Fibroblast of mammary gland (primary cell): ENCODE measurements at places on chromosomes 2 and 18.

DNA sequence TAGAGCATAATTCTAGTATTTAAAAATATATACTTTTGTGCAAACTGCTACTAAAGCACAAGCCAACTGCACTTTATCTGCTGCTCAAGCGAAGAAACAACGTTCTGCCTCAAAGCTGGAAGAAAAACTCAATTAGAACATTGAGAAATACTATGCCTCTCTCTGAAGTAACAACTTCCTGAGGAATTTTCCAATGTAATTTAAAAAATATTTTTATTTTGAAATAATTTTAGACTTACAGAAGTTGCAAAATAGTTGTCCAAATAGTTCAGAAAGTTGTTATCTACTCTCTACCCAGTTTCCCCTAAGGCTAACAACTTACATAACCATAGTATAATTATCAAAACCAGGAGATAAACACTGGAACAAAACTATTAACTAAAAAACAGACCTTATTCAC is 12.3 kb upstream of the POLI start:
- no peak for DNase-seq

GRCh38 chr18:10805587-10806118 is 279.8 kb downstream of the NAPG start:
- no peak for DNase-seq

GRCh38 chr2:64594226-64594989 is 59.3 kb downstream of the SERTAD2 start:
- DNase-seq: peak; percentile 81

DNA sequence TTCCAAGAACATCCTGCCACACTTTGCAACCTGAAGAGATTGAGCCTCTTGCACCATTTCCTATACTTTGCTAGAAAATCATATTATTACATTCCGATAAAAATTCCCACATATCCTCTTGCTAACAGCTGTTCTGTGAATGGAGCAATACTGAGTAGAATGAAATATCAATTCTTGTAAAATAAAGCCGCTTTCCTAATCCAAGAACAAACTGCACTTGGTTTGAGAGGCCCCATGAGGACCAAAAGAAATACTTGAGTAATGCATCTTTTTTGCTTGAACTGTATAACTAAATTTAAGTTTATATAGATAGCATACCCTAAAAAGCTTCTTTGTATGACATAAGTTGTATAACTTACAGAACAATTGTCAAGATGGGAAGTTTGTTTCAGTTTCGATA is 632.4 kb upstream of the SLC8A1 start:
- no peak for DNase-seq

DNA sequence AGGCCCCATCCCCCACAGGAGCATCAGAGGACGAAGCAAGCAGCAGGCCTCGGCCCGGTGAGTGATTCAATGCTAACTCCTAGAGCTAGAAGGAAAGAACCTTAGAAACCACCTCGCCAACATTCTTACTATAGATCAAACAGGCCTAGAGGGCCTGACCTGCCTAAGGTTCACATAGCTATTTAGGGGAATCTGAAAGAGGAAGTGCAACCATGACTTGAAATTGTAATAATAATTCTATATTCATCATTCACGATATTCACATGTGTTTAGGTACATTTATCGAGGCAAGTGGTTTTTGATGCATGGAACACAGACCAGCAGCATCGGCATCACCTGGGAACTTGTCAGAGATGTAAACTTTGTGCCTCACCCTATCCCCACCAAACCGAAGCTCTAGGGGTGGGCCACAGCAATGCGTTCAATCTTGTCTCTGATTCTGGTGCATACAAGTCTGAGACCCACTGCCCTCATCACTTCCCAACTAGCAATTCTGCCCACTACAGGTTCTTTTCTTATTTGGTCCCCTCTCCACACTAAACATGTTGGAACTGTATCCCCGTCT is 78.0 kb upstream of the DNMT3A start:
- no peak for DNase-seq

DNA sequence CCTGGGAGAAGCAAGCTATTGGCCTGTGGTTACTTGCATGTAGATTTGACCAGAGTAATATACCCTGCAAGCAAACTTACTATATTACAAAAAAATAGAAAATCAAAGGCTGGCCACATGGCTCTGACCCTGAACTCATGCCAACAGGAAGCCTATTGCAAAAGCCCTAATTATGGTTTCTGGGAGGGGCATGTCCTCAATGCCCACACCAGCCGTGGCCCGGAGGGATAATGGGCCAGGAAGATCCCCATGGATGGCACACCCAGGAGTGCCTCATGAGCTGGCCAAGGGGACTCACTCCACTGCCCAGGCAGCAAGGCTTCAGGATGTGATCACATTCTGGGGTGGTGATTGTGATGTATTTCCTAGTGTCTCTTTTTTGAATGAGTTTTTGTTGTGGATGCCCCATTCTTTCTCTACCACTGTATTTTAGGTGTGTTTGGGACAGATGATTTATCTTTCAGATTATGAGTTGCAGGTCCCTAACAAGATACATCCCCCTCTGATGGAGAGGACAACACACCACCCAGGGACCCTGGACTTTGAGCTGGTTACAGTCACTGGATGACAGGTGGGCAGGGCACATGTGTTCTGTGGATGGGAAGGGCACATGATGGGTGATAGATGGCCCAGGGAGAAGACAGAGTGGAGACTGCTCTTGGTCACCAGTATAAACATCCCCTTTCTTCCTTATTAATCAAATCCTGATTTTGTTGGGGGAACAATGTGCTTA is 18.7 kb upstream of the TFCP2L1 start:
- DNase-seq: no peak

GRCh38 chr2:203804764-203805485 is 62.6 kb upstream of the CTLA4 start:
- DNase-seq: peak; percentile 51

- DNase-seq: no peak
These were observed 6.4 kb downstream of the TRIM54 start for GRCh38 chr2:27288610-27289009.

- DNase-seq: peak; percentile 97
These were observed 296.9 kb downstream of the SATB2 start for GRCh38 chr2:199160677-199161465.

DNA sequence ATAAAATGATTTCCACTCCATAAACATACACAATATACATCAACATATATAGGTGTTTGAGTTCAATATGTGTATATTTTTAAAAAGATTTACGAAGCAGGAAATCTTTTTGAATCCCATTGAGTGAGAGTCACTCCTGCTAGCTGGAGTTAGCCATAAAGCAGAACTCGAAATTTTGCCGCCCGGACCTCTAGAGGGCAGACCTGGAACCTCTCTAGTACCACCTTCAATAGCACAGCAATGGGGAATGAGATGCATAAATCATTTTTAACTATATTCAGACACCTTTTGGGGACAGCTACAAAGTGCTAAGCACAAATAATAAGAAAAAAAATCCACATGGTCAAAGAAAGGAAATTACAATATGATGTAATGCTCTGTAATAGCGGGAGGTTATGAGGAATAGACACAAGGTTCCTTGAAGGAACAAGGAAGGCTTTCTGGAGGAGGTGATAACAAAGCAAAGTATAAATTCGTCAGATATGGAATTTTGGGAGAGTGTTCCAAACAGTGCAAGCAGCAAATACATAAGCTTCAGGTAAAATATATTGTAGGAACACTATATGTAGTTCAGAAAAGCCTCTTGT is 533.4 kb downstream of the ERBB4 start:
- peak; percentile 39 for DNase-seq

DNA sequence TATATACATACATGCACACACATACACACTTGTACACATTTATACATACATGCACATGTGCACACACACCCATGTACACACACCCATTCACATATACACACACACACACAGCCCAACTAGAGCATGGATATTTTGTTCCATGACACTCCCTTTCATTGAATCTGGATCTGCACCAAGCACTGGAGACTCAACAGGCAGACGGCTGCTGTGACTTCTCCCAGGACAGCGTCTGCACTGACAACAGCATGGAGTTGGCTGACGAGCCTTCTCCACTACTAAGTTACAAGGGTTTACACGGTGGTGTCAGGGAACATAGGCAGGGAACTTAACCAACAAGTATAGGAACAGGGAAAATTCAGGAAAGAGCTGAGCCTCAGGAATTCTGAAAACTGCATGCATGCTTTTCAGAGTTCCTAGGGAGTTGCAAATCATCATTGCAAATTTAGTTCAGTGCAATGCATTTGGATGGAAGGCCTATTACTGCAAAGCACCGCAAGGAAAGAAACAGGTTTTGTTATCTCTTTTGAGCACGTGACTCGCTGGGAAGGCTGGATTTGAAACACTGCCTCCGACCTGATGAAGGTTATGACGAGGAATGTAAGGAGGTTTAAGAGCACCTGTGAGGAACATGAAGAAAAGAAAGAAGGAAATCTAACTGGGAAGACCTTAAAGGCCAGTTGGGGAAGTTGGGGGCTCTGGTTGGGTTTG is 35.9 kb downstream of the TMEM18 start:
- no peak for DNase-seq

DNA sequence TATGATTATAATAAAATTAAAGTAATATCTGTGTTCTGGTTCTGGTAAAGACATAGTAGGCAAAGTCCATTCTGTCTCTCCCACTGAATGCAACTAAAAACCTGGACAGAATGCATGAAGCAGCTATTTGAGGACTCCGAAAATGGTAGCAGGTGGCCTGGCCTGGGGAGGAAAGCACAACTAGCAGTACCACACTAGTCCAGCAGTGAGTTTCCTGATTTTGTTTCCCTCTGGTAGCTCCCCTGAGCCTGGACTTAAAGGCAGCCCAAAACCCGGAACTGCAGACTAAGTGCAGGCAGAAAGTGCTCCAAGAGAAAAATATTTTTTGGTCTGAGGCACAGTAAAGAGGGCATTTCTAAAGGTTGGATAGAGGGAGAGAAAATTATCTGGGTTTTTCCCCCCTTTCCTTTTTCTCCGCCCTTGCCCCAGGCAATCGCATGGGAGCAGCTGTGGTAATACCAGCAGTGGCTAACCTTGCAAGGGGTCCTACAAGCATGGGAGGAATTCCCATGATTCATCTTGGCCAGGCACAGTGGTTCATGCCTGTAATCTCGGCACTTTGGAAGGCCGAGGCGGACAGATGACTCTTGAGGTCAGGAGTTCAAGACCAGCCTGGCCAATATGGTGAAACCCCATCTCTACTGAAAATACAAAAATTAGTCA is 32.3 kb downstream of the ASXL2 start:
- peak; percentile 47 for DNase-seq

GRCh38 chr2:218329027-218329825 is 27.4 kb upstream of the CATIP start:
- DNase-seq: no peak

DNA sequence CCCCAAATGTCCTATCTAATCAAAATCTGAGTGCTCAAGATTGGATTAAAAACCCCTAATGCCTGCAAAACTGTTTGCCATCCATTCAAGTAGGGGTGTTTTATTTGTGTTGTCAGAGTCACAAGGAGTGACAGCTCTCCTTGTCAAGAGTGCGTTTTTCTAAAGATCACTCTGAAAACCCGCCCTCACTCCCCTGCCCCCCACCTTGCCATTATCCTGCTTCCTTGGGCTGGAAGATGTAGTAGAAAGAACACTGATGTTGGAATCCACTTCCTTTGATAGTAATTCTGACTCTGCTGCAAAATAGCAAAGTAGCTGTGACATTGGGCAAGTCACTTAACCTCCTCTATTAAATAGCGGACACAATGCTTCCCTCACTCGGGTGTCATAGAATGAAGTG is 155.6 kb downstream of the TSN start:
- no peak for DNase-seq

DNA sequence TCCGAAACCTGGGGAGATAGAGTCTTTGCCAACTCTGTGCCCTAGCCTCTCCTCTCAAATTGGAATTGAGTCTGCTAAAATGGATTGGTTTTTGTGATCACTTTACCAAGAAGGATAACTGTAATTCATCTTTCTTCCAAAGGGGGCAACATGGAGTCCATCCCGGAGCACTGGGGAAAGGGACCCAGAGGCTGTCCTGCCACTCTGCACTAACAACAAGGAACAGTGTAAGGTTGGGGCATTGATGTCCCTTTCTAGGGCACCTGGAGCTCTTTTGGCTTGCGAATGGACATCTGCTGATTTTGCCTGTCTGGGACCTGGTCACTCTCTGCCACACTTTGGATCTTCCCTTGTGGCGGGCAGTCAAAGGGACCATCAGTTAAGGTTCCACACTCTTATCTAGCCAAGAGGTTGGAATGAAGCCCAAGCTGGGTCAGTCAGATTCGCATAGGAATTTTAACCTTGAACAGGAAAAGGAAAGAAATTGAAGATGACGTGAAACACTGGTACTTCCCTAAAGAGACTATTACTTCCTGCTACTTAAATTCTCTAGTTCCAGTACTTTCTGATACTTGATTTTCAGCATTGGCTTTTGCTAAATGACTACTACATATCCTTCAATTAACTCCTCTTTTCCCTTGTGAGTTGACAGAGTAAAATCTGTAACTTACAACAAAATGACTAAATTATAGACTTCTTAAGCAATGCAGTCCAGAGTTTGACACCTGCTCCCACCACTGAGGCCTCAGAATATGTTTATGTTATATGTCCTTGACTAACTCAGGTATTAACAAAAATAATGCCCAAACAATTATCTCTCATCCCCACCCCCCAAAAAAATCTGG is 64.7 kb upstream of the KLF7 start:
- no peak for DNase-seq

DNA sequence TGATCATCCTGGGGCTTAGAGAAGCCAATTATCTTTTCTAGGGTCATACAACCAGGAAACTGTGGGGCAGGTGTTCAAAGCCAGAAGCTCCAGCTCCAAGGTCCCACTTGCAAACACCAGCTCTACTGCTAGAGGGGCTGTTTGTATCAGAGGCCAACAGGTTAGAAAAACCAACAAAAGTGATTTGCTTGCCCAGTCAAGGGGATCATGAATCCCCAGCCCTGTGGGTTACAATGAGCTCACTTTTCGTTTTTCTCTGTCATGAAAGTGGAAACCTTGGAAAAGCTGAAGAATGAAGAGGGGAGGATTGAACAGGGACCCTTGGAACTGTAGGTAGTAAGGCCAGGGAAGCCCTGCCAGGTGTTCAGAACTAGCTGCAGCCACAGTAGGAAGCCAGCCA is 119.2 kb downstream of the SPP2 start:
- no peak for DNase-seq

DNA sequence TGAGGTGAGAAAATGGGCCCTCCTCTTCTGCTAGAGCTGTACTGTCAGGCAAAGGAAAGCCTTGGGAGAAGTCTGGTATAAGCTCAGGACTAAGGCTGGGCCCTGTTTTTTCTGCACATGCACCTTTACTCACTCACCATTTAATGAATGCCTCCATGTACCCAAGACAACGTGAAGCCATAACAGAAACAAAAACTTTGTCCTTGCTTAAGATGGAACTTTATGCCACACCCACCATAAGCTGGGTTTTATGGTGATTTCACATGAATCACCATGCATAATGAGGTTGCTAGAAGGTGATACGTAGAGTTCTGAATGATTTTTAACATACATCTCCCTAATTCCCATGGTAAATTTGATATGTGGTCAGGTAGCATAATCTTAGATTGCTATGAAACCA is 63.7 kb upstream of the CYP26B1 start:
- DNase-seq: no peak

DNA sequence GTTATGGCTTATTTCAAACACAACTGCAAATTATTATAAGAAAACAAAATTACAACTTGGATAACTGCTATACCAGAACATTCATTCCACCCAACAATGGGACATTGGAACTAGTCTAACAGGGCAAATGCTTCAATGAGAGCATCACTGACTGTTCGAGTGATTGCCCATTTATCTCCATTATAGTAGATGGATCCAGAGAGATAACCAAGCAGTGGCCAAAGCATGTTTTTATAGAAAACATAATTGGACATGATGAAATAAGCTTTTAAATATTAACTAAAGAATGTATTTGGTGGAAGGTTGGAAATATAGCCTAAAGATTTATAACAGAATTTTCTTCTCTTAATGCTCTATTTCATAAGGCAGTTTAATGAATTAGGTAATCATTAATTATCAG is 634.8 kb downstream of the NUP35 start:
- no peak for DNase-seq
